Skeletal muscle cell (primary cell): ENCODE measurements at places on chromosomes 2 and 18.

DNA sequence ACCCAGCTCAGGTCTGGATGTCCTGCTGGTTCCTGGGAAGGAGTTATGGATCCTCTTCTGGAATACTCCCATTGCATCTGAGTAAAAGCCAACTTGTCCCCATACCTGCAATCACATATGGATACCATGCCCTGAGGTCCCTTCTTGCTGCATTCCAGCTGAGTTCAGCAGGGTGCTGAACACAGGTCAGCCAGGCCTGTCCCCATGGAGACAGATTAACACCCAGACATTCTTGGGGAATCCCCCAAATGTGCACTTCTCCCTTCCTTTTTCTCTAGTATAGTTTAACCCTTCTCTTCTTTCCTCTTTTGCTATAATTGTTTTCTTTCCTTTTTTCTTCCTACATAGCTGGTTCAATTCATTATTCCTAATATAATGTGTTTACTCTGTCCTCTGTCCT is 799.6 kb upstream of the HS6ST1 start:
- no peak for DNase-seq

GRCh38 chr2:117523711-117524238 is 290.7 kb upstream of the DDX18 start:
- DNase-seq, result no peak

- no peak for DNase-seq
Observed at GRCh38 chr18:48122376-48122775, 191.9 kb upstream of the SMAD2 start.

DNA sequence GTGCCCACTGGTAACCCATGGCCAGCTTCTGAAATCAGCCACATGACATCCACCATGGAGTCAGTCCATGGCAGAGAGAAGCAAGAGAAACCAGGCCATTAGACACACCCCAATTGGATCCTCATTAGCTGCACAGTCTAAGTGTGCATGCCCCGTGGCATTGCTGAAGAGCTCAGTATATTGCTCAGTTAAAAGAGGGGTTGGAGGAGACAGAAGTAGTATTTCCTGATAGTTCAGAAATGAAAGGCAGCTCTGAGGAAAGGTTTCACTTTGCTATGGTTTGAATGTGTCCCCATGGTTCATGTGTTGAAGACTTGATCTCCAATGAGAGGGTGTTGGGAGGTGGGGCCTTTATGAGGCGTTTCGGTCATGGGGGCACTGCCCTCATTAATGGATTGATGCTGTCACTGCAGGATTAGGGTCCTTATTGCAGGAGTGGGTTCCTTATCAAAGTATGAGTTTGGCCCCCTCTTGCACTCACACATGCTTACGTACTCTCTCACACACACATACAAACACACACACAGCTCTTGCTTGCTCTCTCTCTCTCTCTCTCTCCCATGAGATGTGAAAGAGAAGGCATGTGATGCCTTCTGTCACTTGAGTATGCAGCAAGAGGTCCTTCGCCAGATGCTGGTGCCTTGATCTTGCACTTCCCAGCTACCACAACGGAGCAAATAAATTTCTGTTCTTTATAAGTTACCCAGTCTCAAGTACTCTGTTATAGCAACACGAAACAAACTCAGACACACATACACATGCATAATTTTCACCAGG is 58.0 kb downstream of the TMEM163 start:
- no peak for DNase-seq

DNA sequence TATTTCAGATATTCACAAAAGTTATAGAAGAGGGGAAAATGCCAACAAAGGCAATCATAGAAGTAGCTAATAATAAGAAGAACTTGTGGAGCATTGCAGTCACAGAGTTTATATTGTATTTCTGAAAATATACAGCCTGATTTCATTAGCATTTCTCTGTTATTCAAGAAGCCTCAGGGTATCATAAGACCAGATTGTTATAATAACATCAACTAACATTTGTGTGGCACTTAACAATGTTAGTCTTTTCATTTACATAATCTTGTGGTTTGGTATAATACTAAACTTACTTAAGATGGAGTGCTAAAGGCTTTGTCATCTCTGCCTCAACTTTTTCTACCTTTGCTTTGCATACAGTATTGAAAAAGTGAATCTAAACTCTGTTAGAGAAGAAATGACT is 61.6 kb upstream of the TACR1 start:
- no peak for DNase-seq

DNA sequence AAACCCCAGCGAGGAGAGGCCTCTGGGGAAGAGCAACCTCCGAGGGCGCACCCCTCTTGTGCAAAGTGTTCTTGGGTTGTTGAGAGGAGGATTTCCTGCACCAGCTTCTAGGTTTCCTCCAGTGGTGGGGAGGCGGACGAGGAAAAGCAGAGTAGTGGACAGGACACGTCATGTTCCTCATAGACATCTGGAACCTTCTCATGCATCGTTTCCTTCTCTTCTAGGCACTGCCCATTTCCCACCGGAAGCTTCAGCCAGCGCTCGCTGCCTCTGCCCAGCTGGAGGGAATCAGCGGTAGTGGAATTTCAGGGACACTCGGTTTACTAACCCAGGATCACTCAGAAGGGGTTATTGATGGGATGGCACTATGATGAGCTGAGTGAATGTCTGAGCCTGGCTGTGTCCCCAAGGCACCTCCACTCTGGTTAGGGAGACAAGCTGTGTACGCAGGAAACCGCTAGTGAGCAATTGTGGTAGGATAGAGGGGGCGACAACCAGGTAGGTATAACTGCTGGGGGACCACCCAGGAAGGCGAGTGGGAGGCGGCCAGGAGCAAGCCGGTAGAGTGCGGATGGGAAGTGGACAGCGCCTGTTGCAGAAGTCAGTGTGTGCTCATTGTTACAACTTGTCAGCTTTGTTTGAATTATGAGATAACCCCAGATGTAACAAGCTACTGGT is 960 bp upstream of the APOB start:
- DNase-seq, result no peak

DNA sequence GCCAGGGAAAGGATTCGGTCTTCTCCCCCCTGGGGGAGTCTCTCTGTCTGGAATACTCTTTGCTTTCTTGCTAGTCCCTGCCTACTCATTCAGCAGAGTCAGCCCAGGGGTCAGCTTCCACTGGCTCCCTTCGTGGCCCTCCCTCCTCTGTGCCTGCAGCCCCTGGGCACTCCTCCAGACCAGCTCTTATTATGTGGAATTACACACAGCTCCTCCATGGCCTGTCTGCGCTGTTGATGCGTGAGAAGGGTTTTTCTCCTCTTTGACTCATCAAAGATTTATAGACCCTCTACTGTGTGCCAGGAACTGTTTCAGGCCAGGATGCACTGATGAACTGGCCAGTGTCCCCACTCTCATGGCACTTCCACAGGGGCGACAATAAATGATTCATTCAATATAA is 44.4 kb downstream of the ST8SIA5 start:
- peak; percentile 31 for DNase-seq

DNA sequence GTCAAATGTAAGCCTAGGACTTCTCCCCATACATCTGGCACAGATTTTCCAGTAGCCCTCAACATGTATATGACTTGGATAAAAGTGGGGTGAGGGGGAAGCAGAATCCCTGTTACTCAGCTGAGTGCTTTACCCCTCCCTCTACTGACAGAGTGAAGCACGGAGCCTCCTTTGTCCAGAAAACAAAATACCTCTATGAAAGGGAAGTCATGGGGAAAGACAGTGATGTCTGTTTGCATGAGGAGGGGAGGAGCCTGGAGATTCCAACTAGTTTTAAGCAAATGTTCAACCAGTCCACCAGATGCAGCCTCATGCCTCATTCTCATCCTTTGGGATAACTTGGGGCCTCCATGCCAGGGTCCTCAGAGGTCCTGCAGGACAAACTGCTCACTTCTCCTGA is 203.9 kb downstream of the SMAD2 start:
- no peak for DNase-seq
